Fibroblast of the aortic adventitia (primary cell): ENCODE measurements at places on chromosomes 3 and 15.
A peak's percentile ranks its signal among the peaks of the same experiment; 100 is the strongest.

GRCh38 chr3:56119575-56120349 is 348.5 kb downstream of the ERC2 start:
- DNase-seq: peak; percentile 91

DNA sequence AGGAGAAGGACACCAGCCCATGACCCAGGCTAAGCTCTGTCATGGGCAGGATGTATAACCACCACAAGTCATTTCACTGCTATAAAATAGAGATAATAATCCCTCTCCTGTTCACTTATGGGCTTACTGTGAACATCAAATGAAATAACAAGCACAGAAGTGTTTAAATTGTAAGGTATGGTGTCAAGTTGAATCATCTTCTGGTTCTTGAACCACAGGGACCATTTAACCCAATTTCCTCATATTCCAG is 44.3 kb upstream of the TLE3 start:
- DNase-seq: no peak

- DNase-seq: no peak
Measured at GRCh38 chr15:92130244-92130643, 263.4 kb upstream of the ST8SIA2 start.

GRCh38 chr15:91909574-91909973 is 56.1 kb downstream of the SLCO3A1 start:
- DNase-seq: no peak

DNA sequence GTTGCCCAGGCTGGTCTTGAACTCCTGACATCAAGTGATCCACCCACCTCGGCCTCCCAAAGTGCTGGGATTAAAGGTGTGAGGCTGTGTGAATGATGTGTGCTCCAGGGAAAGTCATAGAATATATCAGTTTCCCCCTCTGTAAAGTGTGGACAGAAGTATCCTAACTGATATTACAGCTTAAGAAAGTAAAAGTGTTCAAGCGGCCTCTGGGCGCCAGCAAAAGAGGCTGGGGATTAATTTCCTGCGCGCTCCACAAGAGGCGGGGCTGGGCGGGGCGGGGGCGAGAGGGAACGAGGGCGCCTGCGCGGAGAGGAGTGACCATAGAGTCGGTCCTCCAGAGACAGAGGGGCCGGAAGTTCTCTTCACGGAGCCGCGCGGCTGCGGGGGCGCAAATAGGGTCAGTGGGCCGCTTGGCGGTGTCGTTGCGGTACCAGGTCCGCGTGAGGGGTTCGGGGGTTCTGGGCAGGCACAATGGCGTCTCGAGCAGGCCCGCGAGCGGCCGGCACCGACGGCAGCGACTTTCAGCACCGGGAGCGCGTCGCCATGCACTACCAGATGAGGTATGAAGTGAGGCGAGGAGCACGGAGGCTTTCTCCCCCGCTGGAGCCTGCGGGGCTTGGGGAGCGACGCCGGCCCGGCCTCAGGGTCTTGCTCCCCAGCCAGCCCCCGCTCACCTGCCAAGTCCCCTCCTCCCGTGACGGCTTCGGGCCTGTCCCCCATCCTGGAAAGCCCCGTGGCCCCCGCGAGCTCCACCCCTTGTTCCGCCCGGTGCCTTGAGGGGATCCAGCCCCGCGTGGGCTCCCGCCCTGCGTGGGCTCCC is at the start of gene JAGN1:
Gene JAGN1, plus strand, starts transcription at position 362 of the 823 bp plus-strand sequence. Its CDS starts 113 bp downstream, at position 475.
- peak; percentile 90 for DNase-seq

- DNase-seq: no peak
Measured at GRCh38 chr3:58009026-58009748, 965 bp downstream of the FLNB start.
